ENCODE measurements at places on chromosomes 2 and 18.

- DNase-seq, result no peak
Observed at GRCh38 chr2:182242609-182243008, 184.2 kb downstream of the PDE1A start.

- DNase-seq, result no peak
Observed at GRCh38 chr2:68245672-68246071, 6.7 kb downstream of the PPP3R1 start.

GRCh38 chr18:31814132-31814531 lies 53.5 kb upstream of the SLC25A52 start:
- DNase-seq, result no peak

- no peak for DNase-seq
Observed at GRCh38 chr18:58286632-58287352, 242.8 kb downstream of the NEDD4L start.

DNA sequence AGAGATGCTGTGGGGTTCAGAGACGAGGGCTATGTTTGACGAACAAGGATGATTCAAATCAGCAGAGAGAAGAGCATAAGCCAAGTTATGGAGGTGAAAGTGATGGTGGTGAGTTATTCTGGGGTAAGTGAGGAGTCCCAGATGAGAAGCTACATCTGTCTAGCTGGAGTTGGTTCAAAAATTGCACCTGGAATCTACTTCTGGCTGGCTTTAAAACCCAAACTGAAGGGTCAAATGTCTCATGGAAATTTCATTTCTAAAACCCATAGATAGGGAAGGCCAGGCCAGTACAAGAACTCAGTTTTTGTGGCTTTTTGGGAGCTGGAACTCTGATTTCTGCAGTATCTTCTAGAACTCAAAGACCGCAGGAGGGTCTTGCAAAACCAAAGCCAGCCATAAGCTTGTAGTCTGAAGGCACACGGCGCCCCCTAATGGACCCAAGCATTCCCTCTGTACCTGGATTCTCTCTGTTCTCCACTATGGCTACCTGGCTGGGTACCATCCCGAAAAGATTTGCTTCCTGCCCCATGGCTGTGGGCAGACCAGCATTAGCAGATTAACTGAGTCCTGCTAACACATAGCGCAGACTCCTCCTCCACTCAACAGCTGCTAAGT lies 229.1 kb upstream of the SLC14A2 start:
- DNase-seq, result no peak

GRCh38 chr18:56756966-56757365 lies 105.8 kb downstream of the WDR7 start:
- DNase-seq, result no peak

DNA sequence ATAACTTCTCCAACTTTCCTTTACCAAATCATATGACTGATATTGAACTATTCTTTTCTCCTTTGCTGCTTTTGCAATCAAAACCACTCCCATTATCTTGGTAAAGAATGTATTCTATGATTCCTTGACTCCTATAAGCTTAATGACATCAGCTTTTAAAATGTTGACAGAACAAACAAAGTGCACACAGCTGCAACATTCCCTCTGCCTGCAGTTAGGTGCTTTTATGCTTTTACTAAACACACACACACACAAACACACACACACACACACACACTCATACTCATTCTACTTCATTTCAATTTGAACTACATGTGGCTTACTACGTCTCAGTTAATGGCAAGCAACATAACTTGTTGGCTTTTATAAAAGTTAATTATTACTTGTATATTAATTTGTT lies 946.6 kb downstream of the DPP10 start:
- no peak for DNase-seq

GRCh38 chr2:205571360-205571959 lies 110.8 kb upstream of the NRP2 start:
- no peak for DNase-seq

DNA sequence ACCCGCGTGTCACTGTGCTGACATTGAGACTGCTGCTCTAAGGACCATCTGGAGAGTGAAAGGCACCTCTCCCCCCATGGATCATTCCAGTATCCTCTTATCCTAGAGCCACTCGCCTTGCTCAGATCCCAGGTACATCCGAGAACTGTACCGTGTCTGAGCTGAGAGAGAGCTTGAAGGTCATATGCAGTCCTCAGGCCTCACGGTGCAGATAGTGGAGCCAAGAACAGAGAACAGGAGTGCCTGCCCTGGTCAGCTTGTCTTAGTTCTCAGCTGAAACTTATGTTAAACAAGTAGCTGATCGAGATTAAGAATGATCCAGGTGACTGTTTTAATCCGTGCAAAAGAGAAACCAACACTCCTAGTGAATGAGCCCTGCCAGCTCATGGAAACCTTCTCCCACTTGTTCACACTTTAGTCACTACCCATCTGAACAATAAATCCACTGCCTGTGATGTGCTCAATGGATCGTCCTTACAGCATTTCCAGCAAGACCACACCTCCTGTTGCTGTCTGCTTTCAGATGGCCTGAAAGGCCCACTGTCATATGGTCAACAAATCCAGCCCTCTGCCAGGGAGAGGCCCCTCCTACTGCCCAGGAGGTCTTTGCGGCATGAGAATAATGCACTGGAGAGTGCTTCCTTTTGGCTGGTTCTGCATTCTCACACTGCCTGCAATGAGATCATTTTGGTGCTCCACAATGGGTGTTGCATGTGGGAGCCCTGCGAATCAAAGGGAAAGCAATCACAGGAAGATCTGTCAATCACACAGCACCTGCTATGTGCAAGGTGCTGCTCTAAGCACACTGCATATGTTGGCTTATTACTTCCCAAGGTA lies 43.7 kb upstream of the APCDD1 start:
- no peak for DNase-seq

DNA sequence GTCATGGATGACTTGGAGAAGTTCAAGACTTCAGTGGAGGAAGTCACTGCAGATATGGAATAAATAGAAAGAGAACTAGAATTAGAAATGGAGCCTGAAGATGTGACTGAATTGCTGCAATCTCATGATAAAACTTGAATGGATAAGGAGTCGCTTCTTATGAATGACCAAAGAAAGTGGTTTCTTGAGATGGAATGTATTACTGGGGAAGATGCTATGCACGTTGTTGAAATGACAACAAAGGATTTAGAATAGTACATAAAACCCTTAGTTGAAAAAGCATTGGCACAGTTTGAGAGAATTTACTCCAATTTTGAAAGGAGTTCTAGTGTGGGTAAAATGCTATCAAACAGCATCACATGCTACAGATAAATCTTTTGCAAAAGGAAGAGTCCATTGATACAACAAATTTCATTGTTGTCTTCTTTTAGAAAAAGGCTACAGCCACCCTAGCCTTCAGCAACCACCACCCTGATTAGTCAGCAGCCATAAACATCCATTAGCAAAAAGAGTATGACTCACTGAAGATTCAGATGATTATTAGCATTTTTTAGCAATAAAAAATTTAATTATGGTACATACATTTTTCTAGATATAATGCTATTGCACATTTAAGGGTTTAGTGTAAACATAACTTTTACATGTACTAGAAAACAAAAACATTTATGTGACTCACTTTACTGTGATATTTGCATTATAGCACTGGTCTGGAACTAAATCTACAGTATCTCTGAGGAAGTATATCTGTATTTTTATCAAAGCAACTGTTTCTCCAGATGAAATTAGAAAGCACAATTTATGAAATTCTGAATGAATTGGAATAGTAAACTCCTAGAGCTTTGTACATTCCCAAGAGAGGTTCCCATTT lies 110.5 kb upstream of the TACR1 start:
- DNase-seq, result no peak
